ENCODE measurements at places on chromosomes 7 and 10. TPM values are rescaled to one million over a fixed set of nuclear protein-coding genes. Genes with fewer than 3 reads are reported as not detected.

DNA sequence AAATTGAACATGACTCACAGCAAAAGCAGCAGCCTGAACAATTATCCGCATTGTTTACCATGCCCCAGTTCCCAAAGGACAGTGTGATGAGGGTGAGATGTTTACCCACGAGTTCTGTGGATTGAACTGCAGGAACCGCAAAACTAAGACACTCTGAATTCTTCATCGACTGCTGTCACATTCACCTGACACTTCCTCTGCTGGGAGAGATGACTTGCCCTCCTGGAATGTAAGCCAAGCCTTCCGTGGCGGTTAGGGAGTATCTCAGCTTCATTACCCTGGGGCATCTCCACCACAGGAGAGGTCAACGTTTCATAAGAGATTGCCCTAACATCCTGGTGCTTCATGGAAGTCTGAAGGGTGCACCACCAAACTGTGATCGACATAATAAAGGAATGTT lies 374.6 kb upstream of the ADARB2 start:
- DNase-seq = no peak

DNA sequence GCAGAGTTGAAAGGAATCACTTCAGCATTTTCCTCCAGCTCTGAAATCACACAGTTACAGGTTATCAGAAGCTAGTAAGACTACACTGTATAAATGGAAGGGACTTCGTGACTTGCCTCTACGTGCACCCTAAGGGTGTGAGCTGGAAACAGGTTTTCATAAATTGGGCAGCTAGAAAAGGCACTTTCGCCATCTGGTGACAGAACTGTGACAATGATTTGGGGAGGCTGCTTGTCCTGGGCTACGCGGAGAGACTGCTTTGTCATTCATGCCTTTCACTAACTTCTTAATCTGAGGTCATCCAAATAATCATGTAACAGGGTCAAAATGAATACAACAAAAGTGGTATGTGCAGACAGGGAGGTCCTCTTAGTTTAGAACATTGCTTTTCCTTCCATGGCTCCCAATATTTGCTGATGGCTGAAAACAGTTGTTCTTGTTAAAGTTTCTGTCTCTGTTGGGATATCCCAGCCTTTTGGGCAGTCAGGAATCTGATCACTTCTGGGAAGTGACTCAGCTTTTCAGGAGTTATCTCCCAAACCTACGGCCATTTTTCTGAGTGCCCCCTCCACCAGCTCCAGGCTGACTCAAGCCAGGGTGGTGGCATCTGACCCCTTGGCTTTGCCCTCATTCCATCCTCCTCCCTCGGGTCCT lies 17.8 kb downstream of the VWC2 start:
- DNase-seq = no peak

GRCh38 chr10:14454629-14455028 lies 123.9 kb upstream of the FRMD4A start:
- DNase-seq = no peak

GPR146 gene
- total RNA-seq = 18.6 TPM

HYAL4 gene
- total RNA-seq = not detected

AZGP1 gene
- total RNA-seq = 11.3 TPM
